ENCODE measurements at places on chromosomes 1 and 21.

DNA sequence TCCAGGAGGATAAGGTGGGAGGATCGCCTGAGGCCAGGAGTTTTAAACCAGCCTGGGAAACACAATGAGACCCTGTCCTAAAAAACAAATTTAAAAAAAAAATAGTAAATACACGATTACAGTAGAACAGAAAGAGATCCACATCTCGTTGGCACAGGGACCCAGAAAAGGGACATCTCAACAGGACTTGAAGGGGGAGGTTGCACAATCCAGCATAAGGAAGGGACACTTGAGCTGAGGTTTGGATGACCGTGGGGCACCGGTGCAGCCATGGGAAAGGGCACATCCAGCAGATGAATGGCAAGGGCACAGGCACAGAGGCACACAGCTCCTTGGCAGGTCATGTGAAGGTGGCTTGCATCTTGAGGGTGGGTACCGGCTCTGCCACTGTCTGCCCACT is 20.5 kb downstream of the TRIM67 start:
- DNase-seq: no peak

DNA sequence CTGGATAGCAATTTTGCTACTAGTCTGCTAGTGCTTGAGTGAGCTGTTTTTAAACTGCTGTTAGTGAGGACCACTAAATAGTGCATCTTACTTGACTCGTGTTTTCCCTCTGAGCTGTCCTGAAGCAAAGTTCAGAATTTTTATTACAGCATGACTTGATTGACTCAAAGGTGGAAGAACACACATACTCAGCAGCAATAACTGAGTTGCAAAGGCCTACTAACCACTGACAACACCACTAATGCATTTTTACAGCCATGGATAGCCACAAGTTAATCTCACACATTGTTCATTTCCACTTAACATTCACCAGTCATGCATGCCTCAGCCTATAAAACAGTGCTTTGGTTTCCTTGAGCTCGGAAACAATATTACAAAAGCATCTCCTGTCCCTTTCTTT is 148.7 kb downstream of the RUNX1 start:
- no peak for DNase-seq

DNA sequence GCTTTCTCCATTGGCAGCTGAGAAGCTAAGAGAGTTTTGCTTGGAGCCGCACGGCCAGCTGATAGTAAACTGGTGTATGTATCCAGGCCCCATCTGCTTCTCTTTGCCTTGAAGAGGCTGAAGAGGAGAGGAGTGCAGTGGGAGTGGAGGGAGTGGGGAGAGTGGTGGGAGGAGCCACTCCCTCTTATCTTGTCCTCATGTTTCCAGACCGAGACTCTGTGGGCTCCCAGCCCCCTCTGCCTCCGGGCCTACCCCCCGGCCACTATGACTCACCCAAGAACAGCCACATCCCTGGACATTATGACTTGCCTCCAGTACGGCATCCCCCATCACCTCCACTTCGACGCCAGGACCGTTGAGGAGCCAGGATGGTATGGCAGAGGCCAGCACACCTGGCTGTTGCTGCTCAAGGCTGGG is 6.0 kb upstream of the LRRC71 start:
- no peak for DNase-seq

GRCh38 chr1:214154596-214155292 is 126.2 kb upstream of the SMYD2 start:
- no peak for DNase-seq

DNA sequence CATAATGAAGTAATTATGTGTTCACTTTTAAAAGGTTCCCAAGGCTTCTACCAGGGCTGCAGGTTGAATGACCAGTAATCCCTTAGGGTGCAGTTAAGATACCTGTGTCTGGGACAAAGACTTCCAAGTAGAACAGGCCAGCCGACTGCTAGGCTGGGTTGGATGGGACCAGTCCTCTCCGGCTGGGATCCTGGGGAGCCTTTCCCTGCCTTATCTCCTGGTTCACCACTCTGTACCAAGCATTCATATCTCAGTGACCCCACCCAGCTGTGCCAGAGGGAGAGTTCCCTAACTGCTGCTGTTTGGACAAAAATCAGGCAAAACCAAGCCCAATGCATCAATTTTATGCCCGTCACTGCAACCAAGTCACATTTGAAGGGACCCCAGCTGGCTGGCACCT is 116.2 kb upstream of the ATP1A1 start:
- DNase-seq: no peak

- DNase-seq: no peak
Observed at GRCh38 chr1:114379987-114380386, 131.0 kb downstream of the TRIM33 start.
